ENCODE measurements at places on chromosomes 13 and 19.

GRCh38 chr13:69947582-69947981 lies 160.0 kb upstream of the ATXN8OS start:
- no peak for DNase-seq

GRCh38 chr13:71758828-71759227 lies 108.2 kb downstream of the DACH1 start:
- no peak for DNase-seq

DNA sequence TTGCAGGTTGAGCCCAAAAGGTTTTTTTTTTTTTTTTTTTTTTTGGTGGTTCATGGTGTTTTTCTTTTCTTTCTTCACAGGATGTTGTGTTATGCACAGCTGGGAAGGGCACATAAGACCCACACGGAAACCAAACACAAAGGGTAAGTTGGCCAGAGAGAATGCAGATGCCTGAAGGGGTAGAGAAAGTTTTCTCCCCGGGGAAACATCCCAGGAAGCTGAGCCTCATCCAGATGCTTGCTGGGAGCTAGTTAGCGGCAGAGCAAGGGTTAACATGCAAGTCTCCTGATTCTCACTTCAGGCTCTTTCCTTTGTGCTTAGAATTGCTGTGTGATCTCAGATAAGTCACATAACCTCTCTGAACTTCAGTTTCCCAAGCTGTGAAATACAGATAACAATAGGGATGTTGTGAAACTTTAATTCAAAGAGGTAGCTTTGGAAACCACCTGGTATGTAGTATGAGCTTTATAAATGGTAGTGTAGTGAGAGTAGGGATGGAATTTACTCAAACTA lies 3.1 kb downstream of the ADGRE1 start:
- DNase-seq: no peak

DNA sequence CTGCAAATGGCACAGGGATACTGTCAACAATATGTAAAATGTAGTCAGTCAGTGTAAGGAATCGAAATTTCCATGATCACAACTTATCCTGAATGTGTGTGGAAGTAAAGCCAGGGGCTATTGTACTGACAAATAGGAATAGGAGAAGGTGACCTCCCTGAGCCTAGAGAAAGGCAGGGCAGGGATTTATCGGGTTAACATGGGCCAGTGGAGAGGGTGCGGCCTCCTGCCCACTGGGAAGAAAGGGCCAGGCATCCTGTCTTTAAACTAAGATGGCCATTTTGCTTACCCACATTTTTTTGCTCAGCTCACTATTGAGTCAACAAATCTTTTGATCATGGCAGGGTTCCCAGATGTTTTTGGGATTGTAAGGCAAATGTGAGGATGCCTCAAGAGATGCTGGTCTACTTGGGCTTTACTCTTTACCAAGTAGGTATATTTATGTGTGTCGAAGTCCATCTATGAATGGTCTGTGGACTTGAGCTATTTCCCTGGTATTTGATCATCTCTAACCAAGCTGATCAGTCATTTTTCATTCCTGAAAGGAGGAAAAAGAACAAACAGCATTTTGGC lies 116.6 kb upstream of the RNF113B start:
- DNase-seq: no peak

- peak; percentile 2 for DNase-seq
Observed at GRCh38 chr13:67827992-67828391, 597.9 kb upstream of the PCDH9 start.

- no peak for DNase-seq
Observed at GRCh38 chr13:80121038-80121437, 219.9 kb downstream of the SPRY2 start.

GRCh38 chr13:101416181-101417042 lies at the start of gene NALCN:
Gene NALCN, minus strand, starts transcription at chr13:101416508. Its CDS starts 17,382 bp downstream, at chr13:101399126.
- no peak for DNase-seq

All from fibroblast of skin of left biceps (primary cell).